ENCODE measurements at places on chromosomes 13 and 19. TPM values are rescaled to one million over a fixed set of nuclear protein-coding genes. Genes with fewer than 3 reads are reported as not detected.

ACP5 gene
- total RNA-seq, result 0.15 TPM

FLT1 gene
- total RNA-seq, result 0.02 TPM

KLK6 gene
- 0.30 TPM for total RNA-seq

LMTK3 gene
- 4.4 TPM for total RNA-seq

ZNF253 gene
- total RNA-seq, result not detected

EDNRB gene
- total RNA-seq, result not detected

OR7G2 gene
- total RNA-seq, result not detected

CGB3 gene
- not detected for total RNA-seq

LYL1 gene
- 0.71 TPM for total RNA-seq

SLC27A1 gene
- total RNA-seq, result 2.5 TPM

CD70 gene
- total RNA-seq, result 24.9 TPM

ZNF439 gene
- total RNA-seq, result not detected

MCEMP1 gene
- total RNA-seq, result not detected

OR4F17 gene
- not detected for total RNA-seq

PTGER1 gene
- not detected for total RNA-seq

ECSIT gene
- 31.4 TPM for total RNA-seq

RXFP2 gene
- total RNA-seq, result not detected

FCHO1 gene
- total RNA-seq, result 18.5 TPM

CXCL17 gene
- total RNA-seq, result not detected

TMEM259 gene
- total RNA-seq, result 117 TPM

ACP7 gene
- 0.06 TPM for total RNA-seq

METTL21C gene
- not detected for total RNA-seq

EBI3 gene
- total RNA-seq, result 3.4 TPM

FCER2 gene
- not detected for total RNA-seq

SERPINE3 gene
- total RNA-seq, result 0.07 TPM

MAP1S gene
- total RNA-seq, result 32.3 TPM

GPR183 gene
- not detected for total RNA-seq

GDF15 gene
- total RNA-seq, result 24.9 TPM

LRRC63 gene
- total RNA-seq, result 0.08 TPM

FXYD1 gene
- total RNA-seq, result 0.33 TPM

S1PR4 gene
- total RNA-seq, result 0.22 TPM

FLT3LG gene
- total RNA-seq, result 1.4 TPM

CYP4F8 gene
- not detected for total RNA-seq

TMEM86B gene
- 3.9 TPM for total RNA-seq

CAMSAP3 gene
- 4.1 TPM for total RNA-seq

TJP3 gene
- total RNA-seq, result 0.69 TPM

CRX gene
- not detected for total RNA-seq

NMRK2 gene
- not detected for total RNA-seq

ZNF569 gene
- 4.4 TPM for total RNA-seq

ZNF98 gene
- total RNA-seq, result not detected

ADGRL1 gene
- total RNA-seq, result 6.2 TPM

PEG3 gene
- total RNA-seq, result not detected
